ENCODE measurements at places on chromosomes 7 and 10. TPM values are rescaled to one million over a fixed set of nuclear protein-coding genes. Genes with fewer than 3 reads are reported as not detected.
A peak's percentile ranks its signal among the peaks of the same experiment; 100 is the strongest.

Gene UCMA
- not detected for total RNA-seq

- no peak for DNase-seq
Observed at GRCh38 chr10:49568235-49568634, 29.3 kb upstream of the ERCC6 start.

- peak; percentile 83 for DNase-seq
Observed at GRCh38 chr10:31707093-31708039, 221.3 kb downstream of the ARHGAP12 start.

- peak; percentile 76 for DNase-seq
Observed at GRCh38 chr10:71217266-71218045, 5.1 kb downstream of the UNC5B start.

GRCh38 chr7:120837599-120837998 lies 20.3 kb downstream of the TSPAN12 start:
- no peak for DNase-seq

- DNase-seq: no peak
Observed at GRCh38 chr10:126080879-126081411, 184.6 kb downstream of the FANK1 start.

- no peak for DNase-seq
Observed at GRCh38 chr10:75972491-75973276, 541.3 kb downstream of the LRMDA start.

Gene ITGB8
- 5.1 TPM for total RNA-seq

DNA sequence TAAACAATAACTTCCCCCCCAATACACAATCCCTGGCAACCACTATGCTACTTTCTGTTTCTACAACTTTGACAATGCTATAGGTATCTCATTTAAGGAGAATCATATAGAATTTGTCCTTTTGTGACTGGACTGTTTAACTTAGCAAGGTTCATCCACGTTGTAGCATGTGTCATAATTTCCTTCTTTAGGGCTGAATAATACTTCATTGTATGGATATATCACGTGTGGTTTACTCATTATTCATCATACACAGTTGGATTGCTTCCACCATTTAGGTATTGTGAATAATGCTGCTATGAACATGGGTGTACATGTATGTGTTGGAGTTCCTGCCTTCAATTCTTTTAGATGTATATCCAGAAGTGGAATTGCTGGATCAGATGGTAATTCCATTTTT lies 111.0 kb downstream of the LMBR1 start:
- DNase-seq: no peak

DNA sequence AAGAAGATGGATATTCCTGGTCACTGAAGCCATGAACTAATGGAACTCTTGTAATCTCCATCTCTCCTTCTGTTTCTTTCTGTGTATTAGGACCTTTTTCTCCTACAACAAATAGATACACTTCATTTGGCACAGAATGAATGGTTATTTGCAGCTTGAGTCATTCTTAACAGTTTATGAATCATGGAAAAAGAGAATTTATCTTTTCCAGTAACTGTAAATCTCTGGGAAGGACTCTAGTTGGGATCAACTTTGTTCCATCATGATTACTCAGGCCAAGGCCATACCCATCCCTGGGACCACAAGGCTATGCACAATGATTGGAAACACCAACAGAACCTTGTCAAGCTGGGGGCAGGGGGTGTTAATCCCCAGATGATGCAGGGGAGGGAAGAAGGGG lies 36.1 kb upstream of the MDFIC start:
- no peak for DNase-seq
